MM.1S (cell line): ENCODE measurements at places on chromosomes 2 and 18.

GRCh38 chr2:190846746-190847145 lies 33.9 kb upstream of the GLS start:
- DNase-seq, result no peak

DNA sequence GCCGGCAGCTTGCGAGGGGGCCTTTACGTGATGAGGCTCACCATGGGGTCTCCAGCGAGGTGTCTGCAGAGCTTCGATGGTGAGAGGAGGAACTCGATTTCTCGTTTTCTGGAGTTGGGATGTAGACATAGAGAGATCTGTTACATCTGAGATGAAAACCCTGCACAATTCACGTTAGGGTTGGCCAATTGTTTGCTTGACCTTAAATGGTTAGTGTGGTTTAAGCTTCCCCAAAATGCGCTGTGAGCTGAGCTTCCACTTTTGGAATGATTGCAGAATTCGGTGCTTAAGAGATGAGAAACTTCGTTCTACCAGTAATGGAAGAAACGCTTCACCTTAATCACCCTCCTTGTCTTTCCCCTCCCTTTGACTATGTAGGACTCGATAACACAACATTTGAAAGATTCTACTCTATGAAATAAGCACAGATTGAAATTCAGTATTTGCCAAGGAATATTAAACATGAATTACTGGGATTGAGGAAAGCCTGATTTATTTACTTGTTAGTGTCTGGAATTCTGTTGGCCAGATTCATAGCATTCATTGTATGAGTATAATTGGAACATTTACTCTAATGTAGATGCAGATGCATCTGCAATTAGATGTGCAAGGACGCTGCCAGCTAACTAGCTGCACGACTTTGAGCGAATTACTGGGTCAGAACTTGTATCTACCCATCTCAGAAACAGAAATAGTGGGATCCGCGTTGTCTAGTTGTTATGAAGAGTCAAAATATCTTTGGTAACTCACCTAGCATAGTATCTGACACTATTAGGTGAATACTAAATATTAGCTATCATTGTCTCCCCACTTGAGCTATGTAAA lies 1.6 kb upstream of the KLF7 start:
- DNase-seq, result no peak

DNA sequence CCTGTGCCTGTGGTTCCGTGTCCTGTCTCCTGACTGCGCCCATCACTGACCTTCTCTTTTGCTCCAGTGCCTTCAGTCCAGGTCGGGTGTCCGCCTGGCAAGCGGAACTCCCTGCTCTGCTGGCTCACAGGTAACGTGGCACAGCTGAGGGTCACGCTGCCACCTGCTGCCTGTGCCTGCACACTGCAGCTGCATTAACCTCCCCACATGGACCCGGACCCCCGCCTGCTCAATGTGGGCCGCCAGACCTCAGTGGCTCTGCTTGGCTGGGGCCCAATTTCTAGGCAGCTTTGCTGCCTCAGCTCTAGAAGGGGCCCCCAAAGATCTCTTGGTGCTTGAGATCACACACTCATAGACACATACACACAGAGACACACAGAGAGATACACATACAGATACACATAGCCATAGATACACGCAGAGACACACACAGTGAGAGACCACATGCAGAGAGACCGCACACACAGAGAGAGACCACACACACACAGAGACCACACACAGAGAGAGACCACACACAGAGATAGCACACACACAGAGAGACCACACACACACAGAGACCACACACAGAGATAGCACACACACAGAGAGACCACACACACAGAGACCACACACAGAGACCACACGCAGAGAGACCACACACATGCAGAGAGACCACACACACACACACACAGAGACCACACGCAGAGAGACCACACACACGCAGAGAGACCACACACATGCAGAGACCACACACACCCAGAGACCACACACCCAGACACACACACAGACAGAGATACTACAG lies 14.9 kb upstream of the CNNM3 start:
- no peak for DNase-seq

DNA sequence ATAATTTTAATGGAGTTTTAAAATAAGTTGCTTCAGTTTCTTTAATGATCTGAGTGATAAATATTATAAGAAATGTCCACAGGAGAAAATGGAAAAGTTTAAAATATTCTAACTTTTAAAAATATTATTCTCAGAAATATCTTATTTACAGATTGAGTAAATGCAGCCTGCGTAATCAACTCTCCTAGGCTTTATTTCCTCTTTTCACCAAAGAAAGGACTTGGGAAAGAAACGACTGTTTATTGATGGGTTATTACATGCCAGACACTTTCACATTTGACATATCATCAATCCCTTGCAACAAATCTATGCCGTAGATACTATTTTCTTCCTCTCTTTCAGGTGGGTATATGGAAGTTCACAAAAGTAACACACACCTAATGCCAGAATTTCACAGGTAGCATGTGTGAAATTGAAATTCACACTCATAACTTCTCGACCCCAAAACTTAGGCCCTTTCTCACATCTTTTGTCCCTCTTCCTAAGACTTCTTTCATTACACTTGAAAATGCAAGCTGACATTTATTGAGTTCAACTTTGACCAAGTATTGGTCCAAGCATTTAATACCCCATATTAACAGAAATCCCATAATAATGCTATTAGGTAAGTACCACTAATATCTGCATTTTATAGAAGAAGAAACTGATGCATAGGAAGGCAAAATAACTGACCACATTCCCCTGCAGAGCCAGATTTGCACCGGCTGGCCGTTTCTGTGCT lies 49.2 kb downstream of the MYOM1 start:
- no peak for DNase-seq

- DNase-seq, result no peak
Measured at GRCh38 chr2:215915441-215915840, 97.9 kb downstream of the MREG start.

DNA sequence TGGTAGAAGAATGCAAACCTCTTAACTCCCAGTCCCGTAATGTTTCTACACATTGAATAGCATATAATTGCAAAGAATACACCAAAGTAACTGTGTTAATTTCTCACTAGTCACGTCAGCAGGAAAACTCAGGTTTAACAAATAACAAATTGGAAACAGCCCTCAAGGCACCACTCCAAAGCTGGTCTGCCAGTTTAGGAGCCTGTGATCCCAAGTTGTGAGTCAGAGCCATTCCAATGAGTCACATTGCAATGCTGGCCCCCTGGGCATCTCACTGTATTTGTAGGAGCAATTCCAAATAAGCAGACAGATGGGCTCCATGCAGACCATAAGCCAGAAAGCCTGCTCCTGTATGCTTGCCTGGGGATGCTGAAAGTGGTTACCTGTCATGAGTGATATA lies 143.2 kb upstream of the SETBP1 start:
- no peak for DNase-seq

DNA sequence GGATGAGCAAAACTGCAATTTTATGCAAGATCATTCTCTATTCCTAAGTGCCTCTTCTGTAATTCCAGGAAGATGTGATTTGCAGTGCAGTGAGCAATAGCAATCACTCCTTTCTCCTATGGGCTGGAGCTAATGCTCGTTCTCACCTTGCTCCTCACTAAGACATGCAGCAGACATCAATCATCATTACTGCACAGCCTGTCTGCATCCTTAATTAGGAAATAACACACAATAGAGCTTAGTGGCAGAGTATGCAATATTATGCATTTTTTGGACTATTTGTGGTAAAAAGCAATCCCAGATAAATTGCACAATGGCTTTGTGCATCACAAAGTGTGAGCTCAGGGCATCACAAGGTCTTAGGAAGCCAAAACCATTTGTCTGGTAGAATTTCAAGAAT lies 32.6 kb upstream of the RAPH1 start:
- no peak for DNase-seq

- DNase-seq, result no peak
Measured at GRCh38 chr2:61436092-61436491, 34.8 kb downstream of the USP34 start.

- no peak for DNase-seq
Measured at GRCh38 chr2:237364655-237365054, 49.3 kb downstream of the COL6A3 start.

DNA sequence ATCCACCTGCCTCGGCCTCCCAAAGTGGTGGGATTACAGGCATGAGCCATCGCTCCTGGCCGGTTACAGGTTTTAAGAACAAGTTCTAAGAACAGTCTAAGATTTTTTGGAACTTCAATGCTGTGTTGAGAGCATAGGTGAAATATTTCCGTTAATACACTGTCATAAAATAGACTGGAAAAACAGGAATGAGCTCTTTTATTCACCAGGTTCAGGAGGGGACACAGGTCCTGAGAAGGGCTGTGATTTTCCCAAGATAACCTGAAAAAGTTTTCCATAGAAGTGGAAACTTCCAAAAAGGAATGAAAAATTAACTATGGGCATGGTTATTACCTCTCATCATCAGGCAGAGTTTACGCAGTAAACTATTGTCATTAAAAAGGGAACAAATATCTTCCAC lies 97.6 kb upstream of the TMEM178A start:
- DNase-seq, result no peak

DNA sequence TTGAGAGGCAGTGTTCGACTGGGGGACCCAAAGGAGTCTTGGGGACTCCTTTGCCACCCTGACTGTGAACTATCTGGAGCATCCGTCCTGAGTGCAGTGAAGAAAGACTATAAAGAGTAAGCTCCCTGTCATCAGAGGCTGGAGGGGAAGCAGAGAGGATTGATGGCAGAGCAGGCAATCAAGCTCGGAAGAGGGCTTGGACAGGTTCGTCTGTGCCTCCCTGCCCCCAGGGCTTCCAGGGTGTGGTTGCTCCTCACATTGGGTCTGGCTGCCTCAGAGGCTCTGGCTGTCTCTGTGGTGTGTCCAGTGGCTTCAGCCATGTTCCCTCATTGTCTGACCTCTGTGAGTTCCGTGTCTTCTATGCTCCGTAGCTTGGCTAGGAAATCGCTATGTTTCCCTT lies 13.8 kb upstream of the EN1 start:
- no peak for DNase-seq

GRCh38 chr2:105671156-105671555 lies 73.6 kb upstream of the NCK2 start:
- no peak for DNase-seq

- DNase-seq, result no peak
Measured at GRCh38 chr2:12722447-12723316, 5.9 kb downstream of the TRIB2 start.

GRCh38 chr2:209830722-209831465 lies 59.3 kb downstream of the UNC80 start:
- DNase-seq, result no peak

- DNase-seq, result no peak
Measured at GRCh38 chr2:10208736-10209135, 86.2 kb downstream of the RRM2 start.

DNA sequence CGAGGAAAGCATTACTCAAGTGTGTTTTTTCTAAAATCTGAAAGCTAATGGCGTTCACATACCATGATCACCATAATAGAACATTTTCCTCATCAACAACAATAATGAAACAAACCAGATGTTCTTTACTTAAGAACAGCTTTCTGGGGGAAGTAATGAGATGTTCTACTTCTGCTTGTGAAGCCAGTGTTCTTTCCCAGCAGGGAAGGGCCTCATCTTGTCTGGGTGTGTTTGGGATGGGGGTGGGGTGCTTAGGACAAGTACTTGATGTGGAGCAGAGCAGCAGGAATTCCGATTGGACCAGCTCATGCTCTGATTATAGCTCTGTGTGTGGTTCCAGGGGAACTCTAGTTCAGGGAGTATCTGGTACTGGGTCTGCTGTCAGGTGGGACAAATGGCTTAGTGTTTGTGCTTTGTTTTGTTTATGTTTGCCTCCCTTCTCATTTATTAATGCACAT lies 163.0 kb upstream of the NOSTRIN start:
- DNase-seq, result no peak

GRCh38 chr2:52703004-52703403 lies 1064.6 kb upstream of the CHAC2 start:
- DNase-seq, result no peak

- DNase-seq, result no peak
Measured at GRCh38 chr2:218289639-218290315, 2.5 kb downstream of the TMBIM1 start.

DNA sequence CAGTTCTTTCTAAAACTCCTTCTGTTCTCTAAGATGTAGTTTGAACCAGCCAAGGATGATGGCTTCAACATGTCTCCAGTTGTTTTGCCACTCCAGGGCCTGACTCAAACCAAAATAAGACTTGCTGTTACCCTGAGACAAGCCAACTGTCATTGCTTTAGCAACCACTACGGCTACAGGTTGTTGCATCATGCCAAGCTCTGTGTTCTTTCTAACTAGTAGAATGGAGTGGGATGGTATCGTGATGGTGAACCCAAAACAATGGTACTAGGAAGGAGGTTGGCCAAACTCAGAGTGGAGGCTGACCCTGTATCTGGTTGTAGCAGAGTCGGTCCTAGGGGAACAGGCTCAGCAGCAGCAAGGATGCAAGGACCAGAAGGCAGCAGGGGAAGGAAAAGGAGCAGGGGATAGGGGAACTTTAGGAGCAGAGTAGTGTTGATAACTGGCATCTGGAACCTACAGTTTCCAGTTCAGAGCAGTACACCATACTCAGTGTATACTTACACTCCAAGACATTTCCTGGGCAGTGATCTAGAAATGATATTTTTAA lies 51.6 kb downstream of the PDK1 start:
- DNase-seq, result no peak

DNA sequence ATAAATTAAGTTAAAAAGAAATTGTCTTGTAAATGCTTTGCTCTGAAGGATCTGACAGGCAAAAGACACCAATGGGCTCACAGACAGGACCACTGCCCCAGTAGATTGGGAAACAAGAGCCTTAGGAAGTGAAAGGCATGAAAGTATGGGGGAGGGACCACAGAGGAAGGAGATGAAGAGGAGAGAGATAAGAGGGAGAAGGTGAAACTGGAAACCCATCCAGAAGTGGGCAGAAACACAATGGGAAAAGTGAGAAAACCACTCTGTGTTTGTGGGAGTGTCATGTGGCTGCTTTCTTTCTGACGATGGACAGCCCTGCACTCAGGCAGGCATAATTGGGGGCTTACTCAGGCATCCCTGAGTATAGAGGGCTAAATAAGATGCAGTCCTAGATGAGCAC lies 101.5 kb upstream of the STON1 start:
- no peak for DNase-seq

- DNase-seq, result no peak
Measured at GRCh38 chr2:232170396-232170795, 208.2 kb upstream of the ALPP start.

- peak; percentile 35 for DNase-seq
Measured at GRCh38 chr2:42908518-42909200, 116.3 kb upstream of the HAAO start.

DNA sequence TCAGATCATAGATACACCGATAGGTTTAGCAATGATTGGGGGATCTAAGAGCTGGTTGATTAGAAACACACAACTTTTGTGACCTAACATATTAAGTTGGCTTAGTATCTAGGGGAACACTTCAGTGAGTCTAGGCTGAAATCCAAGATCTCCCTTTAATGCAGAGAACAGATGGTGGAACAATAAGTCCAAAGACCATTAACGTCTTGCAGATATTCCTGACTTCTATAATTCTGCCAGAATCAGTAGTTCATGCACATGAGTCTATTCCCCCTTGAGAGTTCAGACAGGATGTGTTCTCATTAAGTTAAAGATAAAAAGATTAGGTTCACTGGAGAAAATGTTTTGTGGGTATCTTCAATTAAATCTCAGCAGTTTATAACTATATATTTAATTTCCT lies 506.5 kb downstream of the TSN start:
- DNase-seq, result no peak
